ENCODE measurements at places on chromosomes 5 and 9. TPM values are rescaled to one million over a fixed set of nuclear protein-coding genes. Genes with fewer than 3 reads are reported as not detected.

Gene ZNF618
- total RNA-seq, result 7.9 TPM

Gene IFNA21
- not detected for total RNA-seq

Gene PPP2CA
- 267 TPM for total RNA-seq

Gene RMRP
- total RNA-seq, result 8.1 TPM

Gene TAF11L5
- total RNA-seq, result not detected

Gene TMEM250
- 49.9 TPM for total RNA-seq

Gene TRAF2
- total RNA-seq, result 63.1 TPM

Gene LMX1B
- total RNA-seq, result 0.77 TPM

Gene TTC23L
- total RNA-seq, result not detected

Gene MYMK
- total RNA-seq, result not detected

Gene ELAVL2
- not detected for total RNA-seq

Gene TYRP1
- total RNA-seq, result not detected

Gene LEAP2
- total RNA-seq, result 0.90 TPM

Gene OR13C2
- total RNA-seq, result not detected

Gene C9orf43
- 0.73 TPM for total RNA-seq

Gene STPG3
- total RNA-seq, result not detected

Gene PCDHA9
- total RNA-seq, result not detected

Gene LECT2
- not detected for total RNA-seq

Gene ECM2
- total RNA-seq, result 0.15 TPM

Gene PCDHB8
- total RNA-seq, result 0.19 TPM

Gene SH3GL2
- total RNA-seq, result not detected

Gene ARHGEF28
- total RNA-seq, result 11.5 TPM

Gene SYNPO
- 26.6 TPM for total RNA-seq

Gene PHAX
- total RNA-seq, result 49.4 TPM

Gene NRG2
- total RNA-seq, result 2.0 TPM

Gene NOL6
- 68.9 TPM for total RNA-seq

Gene NAIP
- 0.39 TPM for total RNA-seq

Gene SPINK7
- total RNA-seq, result not detected

Gene F2R
- total RNA-seq, result 53.5 TPM

Gene DDX4
- not detected for total RNA-seq

Gene ANKRD18A
- 13.1 TPM for total RNA-seq

Gene KLHL3
- 0.09 TPM for total RNA-seq

Gene CXCL14
- total RNA-seq, result 0.24 TPM

Gene PHYHD1
- 0.23 TPM for total RNA-seq

Gene WHRN
- total RNA-seq, result 5.0 TPM

Gene SOHLH1
- total RNA-seq, result not detected

Gene CDHR2
- total RNA-seq, result 0.19 TPM

Gene CCNI2
- total RNA-seq, result not detected

Gene CENPH
- 29.3 TPM for total RNA-seq

Gene TSSK1B
- not detected for total RNA-seq

Gene NUDT12
- 1.9 TPM for total RNA-seq
